ENCODE measurements at places on chromosomes 3 and 15.
A peak's percentile ranks its signal among the peaks of the same experiment; 100 is the strongest.

- no peak for DNase-seq
Measured at GRCh38 chr3:72550582-72551262, 297.5 kb downstream of the SHQ1 start.

DNA sequence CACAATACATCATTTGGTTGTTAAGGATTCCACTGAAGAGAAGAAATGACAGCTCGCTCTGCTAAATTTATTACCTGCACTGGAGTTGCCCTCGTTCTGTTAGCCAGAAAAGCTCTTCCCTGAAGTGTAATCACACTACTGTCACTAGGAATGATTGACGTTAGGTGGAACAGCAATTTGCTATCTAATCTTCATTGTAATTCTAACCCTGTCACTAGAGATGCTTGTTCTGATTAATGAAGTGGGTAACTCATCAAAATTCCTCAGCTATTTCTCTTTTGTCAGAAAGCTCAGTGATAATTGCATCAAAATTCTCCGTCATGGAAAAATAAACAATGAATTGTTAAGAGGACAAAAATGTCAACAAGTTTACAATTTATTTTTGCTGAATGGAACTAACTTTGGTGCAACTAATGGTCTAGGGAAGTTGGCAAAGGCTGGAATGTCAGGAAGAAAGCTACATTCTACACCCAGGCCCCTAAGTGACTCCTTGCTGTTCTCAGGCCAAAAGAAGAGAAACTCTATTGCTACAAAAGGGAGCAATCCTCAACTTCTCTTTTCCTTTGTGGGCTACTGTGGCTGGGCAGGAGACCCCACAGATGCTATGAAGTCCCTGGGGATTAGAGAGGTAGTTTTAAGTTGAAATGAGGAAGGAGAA, 34.1 kb downstream of the CCDC191 start:
- no peak for DNase-seq

- peak; percentile 36 for DNase-seq
Measured at GRCh38 chr15:101359365-101359947, 64.4 kb upstream of the SNRPA1 start.

GRCh38 chr15:98853617-98854420, 153.8 kb downstream of the PGPEP1L start:
- no peak for DNase-seq

GRCh38 chr3:183317886-183318865, 65.1 kb downstream of the B3GNT5 start:
- peak; percentile 76 for DNase-seq

DNA sequence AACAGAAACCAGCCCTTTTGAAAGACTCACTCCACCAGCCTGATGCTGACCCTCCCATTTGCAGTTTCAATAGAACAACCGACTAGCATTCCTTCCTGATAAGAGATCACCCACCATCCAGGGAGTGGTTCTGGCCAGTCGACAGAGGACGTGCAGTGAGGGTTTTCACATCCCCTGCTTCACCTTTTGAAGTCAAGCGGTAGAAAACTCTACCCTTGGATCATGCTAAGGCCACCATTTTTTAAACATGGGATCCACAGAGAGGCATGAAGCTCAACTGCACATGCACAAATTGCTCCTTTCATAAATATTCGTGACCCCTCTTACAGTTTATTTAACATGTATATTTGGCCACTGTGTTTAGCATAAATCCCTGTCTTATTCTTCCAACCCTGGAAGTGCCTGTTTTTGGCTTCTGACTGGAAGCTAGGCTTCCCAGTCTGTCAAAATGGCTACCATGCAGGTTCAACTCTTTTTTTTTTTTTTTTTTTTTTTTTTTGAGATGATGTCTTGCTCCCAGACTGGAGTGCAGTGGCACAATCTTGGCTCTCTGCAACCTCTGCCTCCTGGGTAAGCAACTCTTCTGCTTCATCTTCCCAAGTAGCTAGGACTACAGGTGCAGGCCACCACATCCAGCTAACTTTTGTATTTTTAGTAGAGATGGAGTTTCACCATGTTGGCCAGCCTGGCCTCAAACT, 1.0 kb upstream of the THUMPD3 start:
- DNase-seq: no peak

DNA sequence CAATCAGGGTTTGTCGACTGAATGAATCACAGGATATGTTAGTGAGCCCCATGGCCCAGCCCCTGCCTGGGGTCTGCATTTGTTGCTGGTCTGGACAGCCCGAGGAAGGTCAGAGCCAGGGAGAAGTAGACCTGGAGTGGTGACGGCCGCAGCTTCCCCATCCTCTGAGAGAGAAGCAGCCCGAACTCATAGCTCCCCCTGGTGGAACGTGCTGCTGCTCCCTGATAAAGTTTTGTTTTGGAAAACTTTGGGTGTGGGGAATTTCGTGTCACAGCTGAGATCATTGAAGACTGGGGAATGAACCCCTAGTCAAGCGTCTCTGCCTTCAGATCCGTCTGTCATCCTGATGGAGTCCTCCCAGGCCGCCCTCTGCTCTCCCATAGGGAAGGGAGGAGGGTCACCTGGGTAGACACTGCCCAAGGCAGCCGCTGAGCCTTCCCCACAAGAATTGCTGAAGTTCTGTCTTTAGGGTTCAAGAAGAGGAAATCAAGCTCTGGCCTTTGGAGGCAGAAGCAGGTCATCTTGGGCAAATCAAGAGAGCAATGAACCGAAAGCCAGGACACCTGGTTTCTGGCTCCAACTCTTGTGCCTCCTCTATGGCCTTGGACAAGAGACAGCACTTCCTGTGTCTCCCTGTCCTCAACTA, 60.5 kb downstream of the GLDN start:
- DNase-seq: peak; percentile 49

- DNase-seq: peak; percentile 54
Measured at GRCh38 chr3:67531181-67532101, 123.0 kb downstream of the SUCLG2 start.

GRCh38 chr3:183577346-183577745, 21.8 kb upstream of the KLHL6 start:
- DNase-seq: no peak

- peak; percentile 71 for DNase-seq
Measured at GRCh38 chr3:9862391-9863057, 17.5 kb downstream of the CIDEC start.

GRCh38 chr3:75305901-75306300, 358.2 kb upstream of the FRG2C start:
- DNase-seq: no peak

GRCh38 chr15:64754663-64755426, 20.5 kb downstream of the RBPMS2 start:
- no peak for DNase-seq

DNA sequence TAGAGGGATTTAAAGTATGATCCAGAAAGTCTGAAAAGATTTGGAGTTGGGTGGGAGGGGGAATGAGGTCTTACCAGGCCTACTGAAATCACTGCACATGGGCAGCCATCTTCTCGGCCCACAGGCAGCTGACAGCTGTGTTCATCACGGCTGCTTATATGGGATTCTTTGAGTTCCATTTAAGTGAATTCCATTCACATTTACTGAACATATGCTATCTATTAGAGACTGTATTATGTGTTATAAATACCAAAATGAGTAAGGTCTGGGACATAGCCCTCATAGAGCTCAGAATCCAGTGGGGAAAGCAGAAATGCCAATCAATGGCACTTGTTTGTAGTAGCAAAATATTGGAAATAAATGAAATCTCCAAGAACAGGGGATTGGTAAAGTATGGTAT, 91.1 kb downstream of the TRIM42 start:
- DNase-seq: no peak

GRCh38 chr3:43859766-43860165, 169.0 kb downstream of the ABHD5 start:
- DNase-seq: no peak

DNA sequence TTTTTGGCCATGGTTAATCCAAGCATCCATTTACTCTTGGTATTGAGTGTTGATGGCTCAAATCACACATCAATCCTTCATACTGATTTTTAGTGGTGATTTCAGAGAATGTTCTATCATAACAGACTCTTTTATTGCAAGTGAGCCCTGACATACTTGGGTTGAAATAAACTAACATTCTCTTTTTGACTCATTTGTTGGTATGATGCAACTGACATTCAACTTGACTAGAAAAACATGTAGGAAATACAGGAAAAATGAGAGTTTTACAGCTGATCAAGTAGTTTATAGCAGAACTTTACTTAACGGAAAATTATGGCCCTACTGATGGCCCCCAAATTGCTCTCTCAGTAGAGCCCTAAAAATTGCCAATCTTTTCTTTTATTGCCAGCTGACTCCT, 173.9 kb upstream of the CD96 start:
- no peak for DNase-seq

DNA sequence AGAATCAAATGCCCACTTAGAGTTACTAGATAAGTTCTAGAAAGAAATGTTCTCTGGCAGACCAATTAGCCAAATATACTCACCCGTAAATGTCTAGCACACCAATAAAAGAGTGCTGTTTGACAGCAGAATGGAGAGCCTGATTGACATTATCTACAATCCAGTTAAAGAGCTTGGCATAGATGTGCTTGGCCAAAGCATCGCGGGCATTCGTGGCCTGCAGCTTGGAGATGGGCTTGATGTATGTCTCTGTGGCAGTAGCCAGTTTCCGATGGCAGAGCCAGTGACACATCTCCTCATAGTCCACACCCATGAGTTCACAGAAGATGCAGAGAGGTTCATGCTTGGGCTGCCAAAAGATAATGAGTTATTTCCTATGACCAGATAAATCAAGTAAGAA, 101.5 kb upstream of the MYO5C start:
- DNase-seq: no peak

DNA sequence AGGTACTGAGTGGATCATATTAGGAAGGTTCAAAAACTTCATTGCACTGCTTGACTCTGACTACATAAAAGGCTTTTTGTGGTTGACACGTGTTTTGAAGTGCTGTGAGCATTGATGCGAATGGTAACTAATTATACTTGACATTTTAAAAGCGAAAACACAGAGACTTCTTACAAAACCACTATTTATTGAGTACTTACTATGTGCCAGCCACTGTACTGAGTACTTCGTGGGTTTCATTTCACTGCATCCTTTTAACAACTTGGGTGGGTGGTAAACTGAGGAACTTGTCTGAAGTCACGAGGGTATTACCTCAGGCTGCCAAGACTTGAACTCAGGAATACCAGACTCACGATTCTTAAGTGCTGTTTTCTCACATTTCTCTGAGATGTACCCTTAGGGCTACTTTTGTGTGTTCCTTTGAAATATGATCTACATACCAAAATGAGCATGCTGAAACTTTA, 45.3 kb upstream of the PPP4R2 start:
- no peak for DNase-seq

DNA sequence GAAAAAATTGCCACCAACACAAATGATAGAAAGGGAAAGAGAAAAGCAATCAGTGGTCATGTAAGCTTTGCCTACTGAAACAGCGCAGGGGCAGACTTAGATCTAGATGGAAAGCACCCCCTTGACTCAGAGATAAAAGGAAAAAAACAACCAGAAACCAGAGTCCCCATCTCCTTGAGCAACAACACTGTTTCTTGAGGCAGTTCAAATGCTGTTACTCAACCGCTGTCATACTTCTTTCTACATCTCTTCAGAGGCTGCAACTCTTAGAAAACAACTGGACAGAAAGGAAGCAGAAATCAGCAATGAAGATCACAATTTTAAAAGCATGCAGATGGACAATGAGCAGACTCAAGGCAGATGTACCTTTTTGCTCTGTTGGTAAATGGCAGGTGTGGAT, 36.5 kb downstream of the FSIP1 start:
- DNase-seq: no peak

DNA sequence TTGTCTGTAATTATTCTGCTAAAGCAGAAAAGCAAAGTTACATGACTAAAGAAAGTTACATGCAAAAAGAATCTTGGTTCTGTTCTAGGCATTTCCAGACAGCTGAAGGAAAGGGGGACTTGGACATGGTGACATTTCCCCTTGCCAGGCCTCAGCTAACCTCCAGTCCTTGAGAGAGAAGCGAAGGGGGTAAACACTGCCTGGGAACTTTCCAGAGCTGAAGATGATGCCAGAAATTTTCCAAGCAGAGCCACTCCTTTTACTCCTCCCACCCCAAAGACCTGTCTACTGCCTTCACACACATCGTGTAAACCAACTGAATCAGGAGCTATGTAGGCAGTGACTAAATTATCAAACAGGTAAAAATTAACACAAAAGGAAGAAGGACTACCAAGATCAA, 5.4 kb downstream of the MEX3B start:
- no peak for DNase-seq

- DNase-seq: peak; percentile 15
Measured at GRCh38 chr3:172513488-172513887, 9.7 kb downstream of the TNFSF10 start.

- DNase-seq: no peak
Measured at GRCh38 chr3:119596398-119596797, 1.3 kb upstream of the PLA1A start.

DNA sequence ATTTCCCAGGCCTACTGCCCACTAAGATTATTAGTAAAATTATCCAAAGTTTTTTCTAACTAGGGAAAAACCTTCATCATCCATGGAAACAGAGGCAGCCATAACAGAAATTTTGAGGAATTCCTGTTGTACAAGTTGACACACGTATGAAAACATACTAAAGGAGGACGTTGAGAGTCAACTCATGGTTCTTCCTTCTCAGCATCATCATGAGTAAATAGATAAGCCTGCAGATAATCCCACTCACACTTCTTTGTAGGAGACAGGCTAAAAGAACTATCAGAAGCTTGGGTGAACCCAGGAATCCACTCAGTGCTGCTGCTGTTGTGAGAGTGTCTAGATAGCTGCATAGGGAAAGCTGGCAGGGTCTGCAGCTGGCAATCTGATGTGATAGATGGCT, 694.8 kb upstream of the NR2F2 start:
- DNase-seq: no peak
